ENCODE measurements at places on chromosomes 5 and 9.

DNA sequence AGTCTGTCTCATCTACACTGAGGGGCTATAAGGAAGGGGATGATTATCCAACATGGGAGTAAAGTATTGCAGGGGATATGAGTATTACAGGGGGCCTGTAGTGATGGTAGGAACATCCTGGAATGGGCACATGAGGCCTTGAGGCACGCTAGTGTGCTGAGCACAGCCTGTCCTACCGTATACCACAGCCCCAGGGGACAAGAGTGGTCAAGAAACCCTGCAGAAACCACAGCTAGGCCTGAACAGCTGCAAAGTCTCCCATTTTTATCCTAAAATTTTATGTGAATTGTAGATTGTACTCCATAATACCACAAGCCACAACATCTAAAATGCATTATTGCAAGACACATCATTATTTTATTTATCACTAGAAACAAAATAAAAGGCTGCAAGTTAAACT is 136.3 kb upstream of the ASTN2 start:
- DNase-seq = no peak

DNA sequence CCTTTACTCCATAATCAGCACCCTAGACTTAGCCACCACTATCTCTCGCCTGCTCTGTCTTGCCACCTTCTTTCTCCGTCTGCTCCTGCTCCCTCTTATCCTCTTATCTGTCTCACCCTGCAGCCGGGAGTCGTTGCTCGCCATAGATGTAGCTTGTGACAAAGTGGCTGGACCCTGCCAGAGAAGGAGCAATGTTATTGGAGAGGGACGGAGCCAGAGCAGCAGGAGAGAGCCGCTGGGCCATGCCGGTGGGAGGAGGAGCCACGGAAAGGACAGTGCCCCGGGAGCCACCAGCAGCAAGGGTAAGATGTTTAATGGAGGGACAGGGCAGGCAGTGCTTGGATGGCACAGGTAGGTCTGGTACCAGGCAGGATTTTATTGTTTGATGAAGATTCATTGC is 137.3 kb downstream of the SEC61B start:
- no peak for DNase-seq

DNA sequence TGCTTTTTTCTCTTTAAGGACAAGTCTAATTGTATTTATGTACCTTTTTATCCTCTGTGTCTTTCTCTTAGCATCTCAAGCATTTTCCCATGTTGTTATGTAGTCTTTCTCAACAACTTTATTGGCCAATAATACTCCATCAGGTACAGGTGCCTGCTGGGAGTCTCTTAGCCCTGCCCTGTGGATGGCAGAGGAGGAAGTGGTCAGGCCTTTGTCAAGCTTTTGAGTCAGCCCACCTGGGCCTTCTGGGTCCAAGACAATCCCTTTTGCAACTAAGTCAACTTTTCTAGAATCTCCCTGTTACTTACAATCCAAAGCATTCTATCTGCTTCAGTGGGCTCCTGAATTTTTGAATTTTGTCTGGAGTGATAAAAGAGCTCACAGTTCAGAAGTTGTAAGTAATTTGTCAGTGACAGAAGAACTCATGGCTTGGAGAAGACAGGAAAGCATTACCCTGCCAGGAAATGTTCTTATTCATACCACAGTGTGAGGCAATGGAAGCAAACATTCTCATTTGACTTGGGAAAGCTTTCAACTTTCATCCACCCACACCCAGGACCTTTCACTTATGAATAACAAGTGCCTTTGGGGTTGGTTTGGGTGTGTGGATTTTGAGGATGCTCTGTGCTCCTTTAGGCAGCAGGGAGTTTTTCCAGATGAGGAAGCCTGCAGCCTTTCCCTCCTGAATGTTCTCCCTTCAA is 200.0 kb upstream of the S1PR3 start:
- no peak for DNase-seq

- DNase-seq = no peak
Observed at GRCh38 chr5:37888476-37888875, 48.6 kb upstream of the GDNF start.

DNA sequence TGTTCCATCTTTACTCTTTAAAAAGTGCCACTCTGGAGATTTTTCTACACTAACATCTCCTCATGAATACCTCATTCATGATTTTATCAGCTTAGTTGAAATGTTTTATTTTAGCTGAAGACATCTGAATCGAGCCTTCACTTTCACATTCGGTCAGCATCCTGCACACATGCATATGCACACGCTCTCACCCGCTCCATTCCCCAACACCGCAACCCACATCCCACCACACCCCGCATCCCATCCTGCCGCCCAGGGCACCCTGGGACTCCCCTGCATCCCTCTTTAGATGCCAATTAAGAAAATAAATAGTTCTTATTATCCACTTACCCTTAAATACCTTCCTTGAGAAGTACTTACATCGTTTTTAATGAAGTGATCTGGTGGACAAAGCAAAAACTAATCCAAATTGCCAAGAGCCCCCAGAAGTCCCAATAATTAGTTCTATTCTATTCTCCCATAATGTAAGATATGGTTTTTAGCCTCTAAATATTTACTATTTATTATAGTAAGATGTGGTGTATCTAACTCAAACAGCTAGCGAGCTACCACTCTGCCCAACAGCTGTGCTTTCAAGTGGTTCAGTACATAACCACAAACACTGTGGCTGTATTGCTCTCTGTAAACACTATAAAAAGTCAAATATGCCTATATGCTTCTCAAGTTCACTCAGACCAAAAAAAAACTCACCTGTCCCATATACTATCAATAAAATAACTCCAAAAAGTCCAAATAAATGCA is 38.2 kb downstream of the GZMK start:
- no peak for DNase-seq

- DNase-seq = no peak
Observed at GRCh38 chr5:56161439-56161823, 71.7 kb downstream of the ANKRD55 start.

- no peak for DNase-seq
Observed at GRCh38 chr5:122902263-122902662, 56.9 kb downstream of the SNX24 start.

DNA sequence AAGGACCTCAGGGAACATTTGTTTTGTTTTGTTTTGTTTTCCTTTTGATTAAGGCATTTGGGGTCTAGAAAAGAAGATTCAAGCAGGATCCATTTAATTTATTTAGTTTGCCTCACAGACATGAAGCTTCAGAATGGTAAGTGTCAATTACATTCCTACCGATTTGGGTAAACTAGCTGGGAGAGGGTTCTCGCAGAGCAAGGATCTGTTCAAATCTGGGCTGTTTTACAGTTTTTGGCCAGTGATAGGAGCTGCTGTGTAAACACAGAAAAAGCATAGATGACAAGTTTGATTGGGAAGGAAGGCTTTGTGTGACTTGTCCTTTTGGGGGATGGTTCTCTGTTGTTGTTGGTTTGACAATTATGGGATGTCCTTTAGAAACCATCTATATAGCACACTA is 470.3 kb upstream of the WWC1 start:
- DNase-seq = no peak

DNA sequence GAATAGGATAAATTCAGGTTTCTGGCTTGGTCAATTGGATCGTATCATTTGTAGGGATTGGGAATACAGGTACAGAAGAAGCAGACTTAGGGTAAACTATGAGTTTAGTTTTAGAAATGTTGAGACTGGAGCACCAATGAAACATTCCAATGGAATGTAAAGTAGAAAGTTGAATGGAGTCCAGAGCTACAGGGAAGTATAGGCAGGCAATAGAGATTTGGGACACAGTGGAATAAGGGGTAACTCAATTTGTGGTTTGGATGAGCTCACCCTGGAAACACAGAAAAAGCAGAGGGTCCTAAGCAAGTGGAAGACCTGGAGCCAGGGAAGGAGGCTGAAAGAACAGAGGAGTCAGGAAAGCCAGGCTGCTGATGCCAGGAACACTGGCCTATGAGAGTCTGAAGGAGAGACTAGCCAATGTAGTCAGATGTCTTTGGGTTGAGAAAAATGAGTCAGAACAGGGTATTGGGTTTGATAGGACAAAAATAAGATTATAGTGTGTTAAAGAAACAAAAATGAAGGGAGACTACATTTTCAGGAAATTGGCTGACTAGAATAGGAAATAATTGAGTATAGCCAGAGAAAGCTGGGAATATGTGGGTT is 72.8 kb downstream of the STARD4 start:
- no peak for DNase-seq

GRCh38 chr9:76571743-76572146 is 112.8 kb downstream of the GCNT1 start:
- no peak for DNase-seq

- DNase-seq = no peak
Observed at GRCh38 chr5:165457859-165458481, 1952.6 kb downstream of the MAT2B start.

Data from tibial artery (tissue), 4 donors.